ENCODE measurements at places on chromosomes 16 and 17.

GRCh38 chr16:81938326-81939163 is 72.7 kb downstream of the SDR42E1 start:
- DNase-seq, result no peak

DNA sequence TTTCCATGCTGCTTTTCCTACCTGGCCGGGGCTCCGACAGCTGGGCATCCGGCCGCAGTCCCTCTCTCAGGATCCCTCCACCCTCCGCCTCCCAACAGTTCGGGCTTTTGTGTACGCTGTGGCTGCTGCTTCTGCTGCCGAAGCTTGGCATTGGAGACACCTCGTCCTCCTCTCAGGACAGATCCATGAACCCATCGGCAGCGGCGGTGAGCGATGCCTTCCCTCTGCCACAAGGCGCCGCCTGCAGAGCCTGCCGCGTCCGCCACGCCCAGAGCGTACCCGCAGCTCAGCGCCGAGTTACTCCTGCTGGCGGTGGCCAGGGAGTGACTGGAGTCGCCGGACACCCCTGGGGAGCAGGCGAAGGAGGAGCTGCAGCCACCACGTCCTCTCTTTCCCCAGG is 2032.8 kb downstream of the TP53TG3F start:
- DNase-seq, result no peak

- no peak for DNase-seq
Measured at GRCh38 chr17:44045486-44045885, 21.0 kb downstream of the LSM12 start.

DNA sequence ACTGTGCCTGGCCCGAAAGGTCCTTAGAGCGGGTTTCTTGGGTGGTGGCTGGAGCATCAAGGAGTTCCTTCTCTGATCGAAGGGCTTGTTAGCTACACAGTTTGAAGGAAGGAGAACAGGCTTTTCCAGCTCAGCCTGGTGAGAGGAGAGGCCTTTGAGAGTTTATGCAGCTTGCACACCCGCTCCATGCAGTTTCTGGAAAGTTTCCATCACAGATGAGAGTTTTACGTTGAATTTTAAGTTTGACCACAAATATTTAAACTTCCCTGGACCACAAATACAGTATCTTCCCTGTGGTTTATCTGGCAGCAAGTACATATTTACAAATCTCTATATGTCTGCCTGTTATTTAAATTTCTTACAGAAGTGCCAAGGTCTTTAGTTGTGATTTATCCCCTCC is 56.8 kb downstream of the HIC1 start:
- DNase-seq, result peak; percentile 90

DNA sequence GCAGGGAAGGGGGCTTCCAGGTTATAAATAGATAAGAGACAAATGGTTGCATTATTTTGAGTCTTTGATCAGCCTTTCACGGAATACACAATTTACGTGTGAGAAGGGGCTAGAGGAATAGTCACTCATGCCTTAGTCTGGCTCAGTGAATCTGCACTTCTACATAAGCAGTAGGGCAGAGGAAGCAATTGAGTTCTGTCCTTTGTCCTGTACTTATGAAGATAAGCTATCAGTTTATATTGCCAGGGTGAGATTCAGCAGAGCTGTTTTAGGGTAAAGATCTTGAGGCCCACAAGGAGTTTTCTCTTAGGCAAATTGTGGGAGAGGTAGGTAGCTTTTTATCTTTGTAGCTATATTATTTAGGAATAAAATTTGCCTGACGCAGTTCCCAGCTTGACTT is 33.3 kb downstream of the TOM1L1 start:
- no peak for DNase-seq

GRCh38 chr17:74691151-74691550 is 21.6 kb downstream of the CD300LF start:
- DNase-seq, result no peak

DNA sequence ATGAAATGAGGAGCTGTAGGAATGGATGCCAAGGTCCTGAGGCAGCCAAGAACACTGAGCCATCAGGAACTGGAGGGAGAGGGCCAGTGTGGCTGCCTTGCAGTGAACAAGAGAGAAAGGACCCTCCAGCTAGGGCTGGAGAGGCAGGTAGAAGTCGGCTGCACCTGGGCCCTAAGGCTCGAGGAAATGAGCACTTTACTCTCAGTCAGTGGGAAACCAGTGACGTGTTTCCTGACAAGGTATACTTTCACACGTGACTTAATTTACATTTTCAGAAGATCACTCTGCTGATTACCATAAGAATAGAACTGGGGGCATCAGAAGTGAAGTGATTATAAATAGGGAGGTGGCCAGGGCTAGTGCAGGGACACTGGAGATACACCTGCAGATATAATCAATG is 115.2 kb downstream of the C17orf67 start:
- no peak for DNase-seq

- DNase-seq, result no peak
Measured at GRCh38 chr16:28821874-28822519, 802 bp upstream of the ATXN2L start.

GRCh38 chr16:4373356-4373908 is 1.8 kb downstream of the VASN start:
- DNase-seq, result no peak

DNA sequence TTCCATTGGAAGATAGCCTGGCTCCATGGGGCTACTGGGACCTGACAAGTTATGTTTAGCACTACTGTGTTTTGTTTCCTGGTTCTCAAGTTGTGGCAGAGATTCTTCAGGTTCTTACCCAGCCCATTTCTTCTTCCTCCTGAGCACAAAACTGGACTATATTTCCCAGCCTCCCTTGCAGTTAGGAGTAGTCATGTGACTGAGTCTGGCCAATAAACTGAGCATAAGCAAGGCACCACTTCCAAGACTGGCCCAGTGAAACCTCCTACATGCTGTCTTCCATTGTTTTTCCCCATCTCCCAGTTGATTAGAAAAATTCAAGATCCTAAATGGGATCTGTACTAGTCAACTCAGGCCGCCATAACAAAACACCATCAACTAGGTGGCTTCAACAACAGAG is 28.2 kb upstream of the RBBP6 start:
- DNase-seq, result no peak

GRCh38 chr17:63681530-63681929 is 18.4 kb downstream of the LIMD2 start:
- no peak for DNase-seq

- no peak for DNase-seq
Measured at GRCh38 chr17:57379237-57379894, 123.0 kb downstream of the MSI2 start.

GRCh38 chr16:23836404-23837311 is 875 bp downstream of the PRKCB start:
- DNase-seq, result no peak

GRCh38 chr16:81927561-81928185 is 83.6 kb downstream of the SDR42E1 start:
- DNase-seq, result no peak

- no peak for DNase-seq
Measured at GRCh38 chr17:15660077-15660476, 24.0 kb downstream of the TRIM16 start.

- DNase-seq, result no peak
Measured at GRCh38 chr17:46086821-46087220, 87.8 kb downstream of the STH start.

- no peak for DNase-seq
Measured at GRCh38 chr16:74556375-74556922, 50.5 kb downstream of the GLG1 start.

DNA sequence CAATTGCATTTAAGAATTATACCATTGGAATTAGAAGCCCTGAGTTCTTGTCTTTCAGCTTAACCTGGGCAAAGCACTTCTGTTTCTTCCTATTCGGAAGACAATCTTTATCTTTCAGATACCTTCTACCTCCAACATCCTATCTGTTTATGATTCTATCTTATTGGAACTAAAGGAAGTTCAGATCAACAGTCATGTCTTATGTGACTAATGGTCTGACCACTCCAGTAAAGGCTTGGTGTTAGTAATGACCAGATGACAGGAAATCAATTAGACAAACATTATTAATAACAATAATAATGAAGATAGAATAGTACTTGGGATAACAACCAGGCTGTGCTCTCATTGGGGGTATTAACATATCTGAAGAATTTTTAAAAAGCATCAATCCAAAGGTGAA is 11.3 kb downstream of the HS3ST3A1 start:
- no peak for DNase-seq

- no peak for DNase-seq
Measured at GRCh38 chr16:50334106-50334975, 34.4 kb downstream of the BRD7 start.

GRCh38 chr17:40545660-40546059 is 19.6 kb downstream of the CCR7 start:
- no peak for DNase-seq

DNA sequence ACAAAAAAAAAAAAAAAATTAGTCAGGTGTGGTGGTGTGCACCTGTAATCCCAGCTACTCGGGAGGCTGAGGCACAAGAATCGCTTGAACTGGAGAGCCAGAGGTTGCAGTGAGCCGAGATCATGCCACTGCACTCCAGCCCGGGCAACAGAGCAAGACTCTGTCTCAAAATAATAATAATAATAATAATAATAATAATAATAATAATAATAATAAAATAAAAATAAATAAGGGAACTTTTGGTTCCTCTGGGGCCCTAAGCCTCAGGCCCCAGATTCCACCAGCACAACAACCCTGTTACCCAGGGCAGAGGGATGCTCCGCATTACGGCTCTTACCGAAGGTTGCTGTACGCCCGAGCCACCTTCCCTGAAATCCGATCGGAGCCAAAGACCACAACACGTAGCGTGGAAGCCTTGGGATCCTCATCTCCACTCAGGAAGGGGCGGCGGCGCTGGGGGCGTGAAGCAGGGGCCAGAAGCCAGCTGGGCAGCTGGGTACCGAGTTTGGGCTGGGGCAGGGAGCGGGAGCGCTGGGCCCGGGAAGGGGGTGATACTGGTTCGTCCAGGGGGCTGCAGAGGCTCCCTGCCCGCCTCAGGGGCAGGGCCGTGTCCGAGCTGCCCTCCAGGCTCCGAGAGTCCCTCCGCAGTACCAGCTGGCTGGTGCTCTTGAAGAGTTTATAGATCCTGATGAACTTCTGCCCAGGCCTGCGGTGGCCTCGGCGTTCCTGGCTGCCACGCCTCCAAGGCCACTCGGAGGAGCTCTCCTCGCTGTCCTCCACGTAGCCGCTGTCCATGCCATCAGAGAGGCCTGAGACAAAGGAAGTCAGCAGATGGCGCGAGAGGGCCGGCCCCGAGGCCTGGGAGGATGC is 20.6 kb upstream of the PIK3R6 start:
- DNase-seq, result no peak

- no peak for DNase-seq
Measured at GRCh38 chr16:12311877-12312276, 335.3 kb downstream of the SNX29 start.

DNA sequence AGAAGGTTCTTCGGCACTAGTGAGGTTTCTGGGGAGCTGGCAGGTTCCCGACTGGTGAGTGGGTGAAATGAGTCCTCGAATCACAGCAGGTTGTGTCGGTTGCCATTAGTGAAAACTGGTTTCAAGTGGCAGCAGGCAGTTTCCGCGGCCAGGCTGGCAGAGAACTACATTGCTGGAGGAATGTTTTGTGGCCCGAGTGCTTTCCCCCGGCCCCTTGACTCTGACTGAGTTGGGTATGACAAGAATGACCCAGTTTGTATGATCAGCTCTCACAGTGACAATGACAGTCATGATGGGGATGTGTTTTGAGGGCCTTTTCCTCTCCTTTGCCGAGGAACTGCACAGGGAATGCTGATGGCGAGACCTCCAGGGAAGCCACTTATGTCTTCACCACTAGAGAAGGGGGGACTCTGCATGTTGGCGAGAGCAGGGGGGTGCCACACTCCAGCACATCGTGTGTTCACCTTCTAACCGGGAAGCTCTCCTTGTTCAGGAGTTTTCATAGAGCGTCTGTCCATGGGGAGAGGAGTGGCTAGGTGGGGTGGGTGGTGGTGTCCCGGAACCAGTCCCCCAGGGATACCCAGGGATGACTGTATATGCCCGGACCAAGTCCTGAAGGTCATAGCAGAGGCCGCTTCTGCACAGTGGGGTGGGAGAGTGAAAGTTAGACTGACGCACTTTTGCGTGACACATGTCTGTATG is 206.0 kb upstream of the CHMP6 start:
- DNase-seq, result no peak

- DNase-seq, result no peak
Measured at GRCh38 chr17:58487589-58488427, at the start of gene HSF5. HSF5 (minus strand) TSS chr17:58488408; CDS start chr17:58488274, 134 bp downstream.

GRCh38 chr17:4850246-4850645 is 17.1 kb downstream of the MINK1 start:
- no peak for DNase-seq

- no peak for DNase-seq
Measured at GRCh38 chr16:59878999-59879398, 1144.9 kb upstream of the GOT2 start.

GRCh38 chr16:65312071-65312470 is 190.2 kb upstream of the CDH11 start:
- no peak for DNase-seq

- DNase-seq, result no peak
Measured at GRCh38 chr17:18978655-18979054, 25.9 kb downstream of the FAM83G start.

DNA sequence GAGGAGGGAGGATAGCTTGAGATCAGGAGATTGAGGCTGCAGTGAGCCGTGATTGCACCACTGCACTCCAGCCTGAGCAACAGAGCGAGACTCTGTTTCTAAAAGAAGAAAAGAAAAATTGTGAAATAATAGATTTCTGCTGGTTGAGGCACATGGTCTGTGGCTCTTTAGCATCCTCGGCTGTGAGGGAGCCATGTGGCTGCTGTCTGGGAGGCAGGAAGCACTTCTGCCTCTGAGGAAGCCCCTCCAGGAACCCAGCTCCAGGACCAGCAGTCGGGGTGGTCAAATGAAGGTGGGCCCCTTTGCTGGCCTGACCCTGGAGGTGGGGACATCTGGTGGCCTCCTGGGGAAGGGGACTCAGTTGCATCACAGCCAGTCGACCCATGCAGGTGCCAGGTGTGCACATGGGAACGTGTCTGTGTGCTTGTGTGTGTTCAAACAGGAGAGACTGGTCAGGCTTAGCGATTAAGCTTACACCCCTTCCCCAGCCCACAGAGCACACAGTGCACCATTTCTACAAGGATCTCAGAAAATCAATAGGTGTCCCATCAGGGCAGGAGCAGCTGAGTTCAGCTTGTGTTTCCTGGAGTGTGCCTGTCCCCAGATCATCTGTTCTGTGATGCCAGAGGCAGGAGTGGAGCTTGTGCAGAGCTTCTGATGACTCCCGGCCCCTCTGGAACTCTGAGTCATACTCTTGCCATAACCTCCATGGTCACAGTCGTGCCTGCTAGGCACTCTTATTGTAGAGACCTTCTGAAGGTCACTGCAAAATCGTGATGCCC is 24.3 kb upstream of the MGAT5B start:
- no peak for DNase-seq

- DNase-seq, result no peak
Measured at GRCh38 chr16:55039511-55039910, 108.8 kb downstream of the IRX5 start.

GRCh38 chr17:47776330-47777197 is 43.5 kb downstream of the TBX21 start:
- no peak for DNase-seq

All from AG04449 (cell line).